ENCODE measurements at places on chromosomes 6 and 20.

GRCh38 chr6:85096976-85097375 lies 332.6 kb upstream of the TBX18 start:
- no peak for DNase-seq

DNA sequence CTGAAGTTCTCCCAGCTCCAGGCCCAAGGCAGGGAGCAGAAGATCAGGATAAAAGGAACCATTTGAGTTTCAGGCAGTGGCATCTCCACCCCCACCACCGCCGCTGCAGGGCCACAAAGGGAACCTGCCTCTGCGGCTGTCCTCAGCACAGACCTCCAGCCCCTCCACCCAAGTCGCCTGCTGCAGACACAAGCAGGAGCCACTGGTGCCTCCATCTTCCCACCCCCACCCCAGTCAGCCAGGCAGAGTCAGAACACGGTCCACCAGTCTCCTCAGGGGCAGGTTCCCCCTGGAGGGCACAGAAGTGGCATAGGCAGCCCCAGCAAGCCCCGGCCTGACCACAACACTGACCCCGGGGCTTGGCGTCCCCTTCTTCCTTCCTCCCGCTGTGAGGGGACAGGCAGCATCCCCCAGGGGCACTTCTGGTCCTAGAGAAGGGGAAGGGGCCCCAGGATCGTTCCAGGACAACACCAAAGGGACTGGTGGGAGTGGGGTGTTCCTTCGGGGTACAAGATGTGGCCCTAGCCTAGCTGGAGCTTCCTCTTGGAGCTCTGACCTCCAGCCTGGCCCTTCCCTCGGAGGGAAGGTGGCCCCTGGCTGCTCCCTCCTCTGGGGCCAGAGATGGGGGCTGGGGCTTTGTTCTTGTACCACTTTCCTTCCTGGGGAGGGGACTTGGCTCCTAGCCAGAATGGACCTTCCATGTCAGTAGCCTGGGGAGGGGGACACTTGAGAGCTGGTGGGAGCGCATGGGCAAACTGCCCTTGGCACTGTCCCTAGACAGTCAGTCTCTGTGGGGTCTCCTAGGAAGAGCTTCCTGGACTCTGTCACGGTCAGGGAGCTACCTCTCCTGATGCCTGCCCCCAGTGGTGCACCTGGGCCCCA lies 36.0 kb downstream of the YTHDF1 start:
- no peak for DNase-seq

GRCh38 chr6:151885234-151885633 lies 77.8 kb downstream of the ESR1 start:
- no peak for DNase-seq

DNA sequence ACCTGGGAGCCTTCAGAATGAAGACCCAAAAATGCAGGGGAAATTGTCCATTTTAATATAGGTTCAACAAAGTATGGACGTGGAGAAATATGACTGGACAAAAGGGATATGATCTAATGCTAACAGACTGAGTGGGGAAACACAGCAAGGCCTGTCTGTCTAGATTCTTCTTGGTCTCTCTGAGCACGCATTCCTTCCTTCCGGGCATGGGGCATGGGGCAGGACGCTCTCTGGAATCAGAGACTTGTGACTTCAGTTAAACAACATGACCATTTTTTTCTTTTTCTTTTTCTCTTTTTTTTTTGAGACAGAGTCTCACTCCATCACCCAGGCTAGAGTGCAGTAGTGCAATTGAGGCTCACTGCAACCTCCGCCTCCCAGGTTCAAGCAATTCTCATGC lies 31.9 kb downstream of the ZBTB2 start:
- no peak for DNase-seq

- DNase-seq = no peak
Observed at GRCh38 chr6:42204768-42205282, 10.1 kb upstream of the GUCA1B start.

DNA sequence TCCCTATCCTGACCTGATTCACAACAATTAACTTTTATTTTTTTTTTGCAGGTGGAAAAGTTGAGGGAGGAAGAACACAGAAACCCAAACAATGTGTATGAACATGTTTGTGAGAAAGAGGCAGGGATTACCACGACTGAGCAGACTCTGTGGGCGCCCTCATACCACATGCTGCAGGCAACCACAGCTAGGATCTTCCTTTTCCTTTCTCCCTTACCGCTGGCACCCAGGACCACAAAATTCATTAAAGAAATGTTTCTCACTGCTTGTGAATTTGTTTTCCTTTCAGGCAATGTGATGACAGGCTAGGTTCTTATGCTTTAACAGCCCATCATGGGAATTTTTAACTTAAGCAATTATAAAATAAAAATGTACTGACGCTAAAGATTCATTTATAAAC lies 287.1 kb downstream of the GMDS start:
- DNase-seq = no peak

DNA sequence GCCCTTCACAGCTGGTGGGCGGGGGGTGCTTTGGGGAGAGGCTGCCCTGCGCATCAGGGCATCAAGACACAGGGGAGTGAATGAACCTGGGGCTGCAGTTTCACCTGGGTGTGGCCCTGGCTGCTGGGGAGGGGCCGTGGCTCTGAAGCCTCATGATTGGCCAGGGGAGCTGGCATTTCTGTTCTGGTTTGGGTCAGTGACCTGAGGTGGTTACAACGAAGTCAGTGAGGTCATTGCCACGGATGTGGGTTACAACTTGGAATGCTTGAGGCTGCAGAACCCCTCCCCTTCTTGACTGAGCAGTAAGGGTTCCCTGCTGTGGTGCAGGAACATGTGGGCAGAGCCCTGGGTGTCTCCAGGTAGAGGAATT lies 3.0 kb downstream of the TCEA2 start:
- no peak for DNase-seq

DNA sequence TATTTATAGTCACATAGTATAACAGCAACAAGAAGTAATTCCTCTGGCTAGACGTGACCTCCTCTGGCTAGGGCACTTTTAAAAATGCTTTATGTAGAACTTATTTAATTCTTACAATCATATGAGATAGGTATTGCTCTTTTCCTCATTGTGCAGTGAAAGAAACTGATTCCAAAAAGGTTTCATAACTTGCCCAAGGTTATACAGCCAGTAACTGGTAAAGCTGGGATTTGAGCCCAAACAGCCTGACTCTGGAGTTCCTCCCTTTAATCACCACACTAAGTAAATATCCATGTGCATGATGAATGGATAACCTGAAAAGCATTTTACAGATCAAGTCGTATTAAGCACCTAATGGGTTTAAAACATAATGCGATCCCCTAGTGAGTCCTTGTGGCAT lies 214.6 kb downstream of the PRL start:
- DNase-seq = no peak

DNA sequence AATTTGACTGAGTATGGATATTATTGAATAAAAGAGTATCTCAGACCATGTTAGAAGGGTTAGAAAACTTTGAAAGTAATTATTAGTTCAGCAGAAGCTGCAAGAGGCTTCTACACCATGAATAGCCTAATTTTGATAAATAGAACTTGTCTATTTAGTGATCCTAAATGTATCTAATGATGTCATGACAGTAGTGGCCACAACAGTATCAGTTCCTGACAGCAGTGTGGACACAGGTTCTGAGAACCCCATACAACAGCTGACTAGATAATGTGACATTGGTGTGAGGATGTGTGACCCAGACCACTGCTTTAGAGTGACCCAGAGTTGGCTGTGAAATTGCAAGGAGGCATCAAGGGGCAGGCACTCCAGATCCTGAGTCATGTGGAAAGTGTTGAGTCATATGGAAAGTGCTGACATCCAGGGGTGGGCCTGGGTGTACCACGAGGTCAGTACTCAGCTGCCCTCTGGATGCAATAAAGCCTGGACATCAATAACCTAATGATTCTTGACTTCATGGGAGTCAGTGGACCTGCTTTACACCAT lies 754.7 kb downstream of the DHX35 start:
- DNase-seq = no peak

DNA sequence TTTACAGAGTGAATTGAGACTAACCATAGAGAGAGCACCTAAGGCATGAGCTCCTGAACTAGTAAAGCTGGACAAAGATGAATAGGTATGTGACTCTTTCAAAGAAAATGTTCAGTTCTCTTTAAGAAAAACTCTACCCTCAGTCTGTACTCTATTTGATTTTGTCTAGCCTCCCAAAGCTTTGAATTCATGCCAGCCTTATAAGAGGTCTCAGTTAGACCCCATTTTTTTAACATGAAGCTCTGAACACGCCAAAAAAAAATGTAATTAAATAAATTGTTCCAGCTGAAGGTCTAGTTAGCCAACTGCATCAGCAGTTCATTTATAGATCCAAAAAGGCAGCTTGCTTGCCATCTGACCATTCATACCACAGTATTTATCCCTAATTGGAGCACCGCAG lies 71.6 kb downstream of the COL9A1 start:
- DNase-seq = no peak

DNA sequence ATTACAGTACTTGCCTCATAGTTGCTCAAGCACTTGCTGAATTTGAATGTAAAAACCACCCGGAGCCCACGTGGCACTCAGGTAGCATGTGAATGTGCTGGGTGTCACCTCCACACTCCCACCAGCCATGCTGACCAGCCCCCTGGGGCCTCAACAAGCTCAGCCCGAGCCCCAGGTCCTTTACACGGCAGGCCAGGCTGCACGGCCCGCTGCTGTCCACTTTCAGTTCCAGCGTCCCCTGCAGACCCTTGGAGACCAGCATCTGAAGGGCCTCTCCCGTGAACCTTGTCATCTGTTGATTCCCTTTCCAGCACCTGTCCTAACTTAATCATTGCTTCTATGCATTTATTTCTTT lies 33.3 kb upstream of the ZBP1 start:
- DNase-seq = no peak

- DNase-seq = no peak
Observed at GRCh38 chr6:153503810-153504209, 372.7 kb upstream of the RGS17 start.

DNA sequence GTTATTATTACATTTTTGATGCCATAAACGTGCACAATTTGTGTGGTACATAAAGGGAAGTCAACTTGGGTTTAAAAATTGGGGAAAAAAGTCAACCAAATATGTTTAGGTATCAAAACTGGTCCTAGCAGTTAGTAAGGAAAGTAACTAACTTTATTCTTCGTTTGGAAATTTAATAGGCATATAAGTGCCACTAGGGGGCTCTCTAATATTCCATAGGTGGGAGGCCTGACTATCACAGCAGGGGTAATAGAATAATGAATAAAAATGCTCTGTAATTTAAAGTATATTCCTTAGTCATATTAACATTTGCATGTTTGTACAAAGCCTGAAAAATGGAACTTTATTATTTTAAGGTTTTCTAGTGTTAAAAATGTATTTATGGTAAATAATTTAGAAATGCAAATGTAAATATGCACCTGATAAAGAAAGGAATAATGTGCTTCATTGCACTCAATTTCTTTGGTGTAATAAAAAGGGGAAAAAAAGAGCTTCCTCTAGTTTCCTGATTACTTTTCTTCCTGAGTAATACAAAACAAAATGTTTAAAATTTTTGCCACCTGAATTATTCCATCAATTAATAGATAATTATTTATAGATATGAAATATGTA lies 125.7 kb upstream of the HDAC2 start:
- DNase-seq = no peak

- DNase-seq = no peak
Observed at GRCh38 chr20:55755861-55756260, 249.5 kb downstream of the CBLN4 start.

DNA sequence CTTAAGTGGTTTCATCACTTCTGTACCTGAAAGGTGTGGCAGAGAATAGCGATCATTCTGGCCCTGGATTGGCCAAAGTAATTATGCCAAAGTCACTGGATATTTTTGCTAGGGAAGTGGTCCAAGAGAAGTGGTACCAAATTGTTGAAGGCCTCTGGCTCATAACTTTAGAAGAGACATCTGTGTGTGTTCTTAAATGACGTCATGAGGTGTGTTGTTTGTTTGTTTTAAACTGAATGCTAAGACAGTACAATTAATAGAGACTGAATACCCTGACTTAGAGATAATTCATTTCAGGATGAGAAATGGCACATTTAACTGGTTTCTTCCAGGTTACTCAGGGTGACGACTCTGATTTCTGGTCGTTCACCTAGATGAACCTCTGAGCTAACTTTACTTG lies 3.3 kb downstream of the VAPB start:
- no peak for DNase-seq

DNA sequence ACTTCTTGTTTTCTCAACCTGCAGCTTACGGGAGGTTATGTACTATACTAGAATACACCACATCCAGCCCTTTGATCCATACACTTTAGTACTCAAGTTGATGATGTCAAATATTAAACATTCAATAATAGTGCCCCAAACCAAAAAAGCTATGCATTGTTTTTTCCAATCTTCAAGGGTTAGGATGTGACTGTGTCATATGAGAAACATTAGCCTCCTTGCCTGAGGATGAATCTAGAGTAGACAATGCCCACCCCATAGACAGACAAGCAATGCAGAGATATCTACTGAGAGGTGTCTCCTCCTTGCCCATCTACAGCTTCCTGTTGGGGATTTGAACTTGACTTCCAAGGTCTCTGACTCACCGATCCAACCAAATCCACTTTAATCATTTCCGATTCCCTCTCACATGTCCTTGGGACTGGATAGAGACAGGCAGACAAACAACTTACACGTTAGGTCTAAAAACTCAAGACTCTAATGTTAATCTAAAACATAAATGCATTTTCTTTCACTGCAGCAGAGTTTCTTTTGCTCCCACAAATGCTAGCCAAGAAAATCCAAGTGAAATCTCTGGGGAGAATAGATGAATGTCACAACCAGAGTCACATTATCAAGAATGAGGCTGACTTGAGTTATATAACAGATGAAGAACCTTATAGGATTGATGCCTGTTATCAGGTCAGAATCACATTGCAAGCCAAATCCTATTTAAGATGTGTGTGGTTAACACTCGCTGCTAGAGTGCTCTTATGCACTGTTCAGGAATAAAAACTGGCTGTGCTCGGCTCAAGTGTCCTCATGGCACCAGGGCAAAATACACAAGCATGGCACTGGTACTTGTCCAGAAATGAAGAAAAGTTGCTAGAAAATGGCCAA lies 75.5 kb upstream of the TNFAIP3 start:
- DNase-seq = no peak

Data from activated naive CD4-positive, alpha-beta T cell treated with anti-CD3 and anti-CD28 coated beads, Interleukin-2, amount 50 U/mL, for 16 hours (primary cell).